Activated naive CD4-positive, alpha-beta T cell (primary cell): ENCODE measurements at places on chromosomes 7 and 10.
A peak's percentile ranks its signal among the peaks of the same experiment; 100 is the strongest.

DNA sequence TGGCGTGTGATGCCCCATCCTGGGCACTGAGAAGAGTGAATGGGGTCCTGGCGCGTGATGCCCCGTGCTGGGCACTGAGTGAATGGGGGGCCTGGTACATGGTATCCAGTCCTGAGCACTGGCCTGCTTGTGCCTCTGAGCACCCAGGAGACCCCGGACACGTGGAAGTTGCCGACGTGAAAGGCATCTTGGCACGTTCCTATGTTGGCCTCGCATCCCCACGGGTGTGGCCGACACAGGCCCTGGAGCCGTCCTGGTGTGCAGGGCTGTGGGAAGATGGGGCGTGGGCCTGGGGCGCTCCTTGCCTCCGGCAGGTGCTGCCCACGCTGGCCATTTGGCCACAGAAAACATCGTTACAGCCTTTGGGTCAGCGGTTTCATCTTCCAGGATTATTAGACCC is 35.5 kb downstream of the CFAP46 start:
- no peak for DNase-seq

- DNase-seq = no peak
Observed at GRCh38 chr7:87217983-87218653, 1.4 kb downstream of the TMEM243 start.

GRCh38 chr10:124629415-124629814 is 114.8 kb downstream of the FAM53B start:
- DNase-seq = no peak

GRCh38 chr7:77402818-77403217 is 13.3 kb downstream of the GSAP start:
- DNase-seq = no peak

- peak; percentile 26 for DNase-seq
Observed at GRCh38 chr10:31133792-31134310, 102.2 kb upstream of the ZNF438 start.

DNA sequence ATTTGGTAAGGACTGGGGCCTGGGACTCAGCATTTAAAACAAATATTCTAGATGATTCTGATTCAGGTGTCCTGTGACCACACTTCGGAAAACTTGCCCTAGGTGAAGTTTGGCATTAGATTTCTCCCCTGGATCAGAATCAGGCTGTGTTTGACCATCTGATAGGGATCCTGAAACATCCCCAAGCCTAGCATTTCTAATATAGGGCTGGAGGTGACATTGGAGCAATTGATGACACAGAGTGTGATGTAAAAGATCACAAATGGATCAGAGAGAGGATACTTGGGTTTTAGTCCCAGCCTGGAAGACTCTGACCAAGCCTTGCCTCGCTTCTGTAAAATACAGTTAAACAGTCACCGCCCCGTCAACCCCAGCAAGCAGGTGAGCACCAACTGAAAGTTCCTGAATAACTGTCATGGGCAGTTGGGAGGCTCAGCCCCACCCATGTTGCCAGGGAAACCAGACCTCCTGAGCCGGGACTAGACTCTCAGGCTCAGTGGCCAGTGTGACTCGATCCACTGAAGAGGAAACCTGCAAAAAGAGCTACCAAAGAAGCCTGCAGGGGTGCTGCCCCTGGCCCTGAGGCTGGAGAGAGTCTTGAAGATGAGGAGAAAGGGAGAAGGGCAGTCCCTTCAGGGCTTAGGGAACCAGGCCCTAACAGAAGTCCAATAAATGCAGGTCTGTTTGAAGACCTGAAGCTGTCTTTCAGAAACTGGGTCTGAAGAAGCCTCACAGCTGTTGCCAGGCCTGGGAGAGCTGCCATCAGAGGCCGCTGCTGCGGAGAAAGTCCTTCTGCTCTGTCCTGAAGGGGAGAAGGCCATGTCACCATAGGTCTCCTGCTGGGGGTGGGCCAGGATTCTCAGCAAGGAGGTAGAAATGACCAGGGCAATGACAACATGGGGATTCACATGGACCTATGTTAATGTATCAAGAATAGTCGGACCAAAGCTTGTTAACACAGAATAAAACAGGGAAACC is 126.1 kb upstream of the KCNMA1 start:
- no peak for DNase-seq

DNA sequence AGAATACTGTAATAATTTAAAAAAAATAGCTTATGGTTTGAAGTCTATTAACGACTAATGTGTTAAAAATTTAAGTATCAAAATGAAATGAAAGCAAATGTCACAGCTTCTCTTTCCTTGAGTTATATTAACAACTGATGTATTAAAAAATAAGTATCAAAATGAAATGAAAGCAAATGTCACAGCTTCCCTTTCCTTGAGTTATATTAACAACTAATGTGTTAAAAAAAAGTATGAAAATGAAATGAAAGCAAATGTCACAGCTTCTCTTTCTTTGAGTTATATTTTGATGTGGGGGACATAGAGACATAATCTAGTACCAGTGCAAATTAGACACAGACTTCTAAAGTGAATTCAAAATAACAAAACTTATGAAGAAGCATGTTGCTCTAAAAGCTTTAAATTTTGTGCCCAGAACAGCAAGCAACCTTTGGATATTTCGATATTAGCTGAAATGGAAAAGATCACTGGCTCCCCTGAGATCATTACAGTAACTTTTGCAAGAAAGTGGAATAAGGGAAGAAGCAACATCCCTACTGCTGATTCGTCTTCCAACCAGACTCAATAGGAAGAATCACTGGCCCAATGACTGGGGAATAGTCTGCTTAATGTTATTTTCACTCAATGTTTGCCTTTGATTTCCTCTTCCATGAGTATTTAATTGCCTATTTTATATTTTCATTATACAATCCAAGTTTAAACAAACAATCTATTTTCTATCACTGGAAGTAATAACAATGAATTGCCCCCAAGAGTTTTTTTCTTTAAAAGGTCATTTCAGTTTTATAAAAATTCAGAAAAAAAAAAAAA is 8.0 kb downstream of the SKAP2 start:
- DNase-seq = no peak

DNA sequence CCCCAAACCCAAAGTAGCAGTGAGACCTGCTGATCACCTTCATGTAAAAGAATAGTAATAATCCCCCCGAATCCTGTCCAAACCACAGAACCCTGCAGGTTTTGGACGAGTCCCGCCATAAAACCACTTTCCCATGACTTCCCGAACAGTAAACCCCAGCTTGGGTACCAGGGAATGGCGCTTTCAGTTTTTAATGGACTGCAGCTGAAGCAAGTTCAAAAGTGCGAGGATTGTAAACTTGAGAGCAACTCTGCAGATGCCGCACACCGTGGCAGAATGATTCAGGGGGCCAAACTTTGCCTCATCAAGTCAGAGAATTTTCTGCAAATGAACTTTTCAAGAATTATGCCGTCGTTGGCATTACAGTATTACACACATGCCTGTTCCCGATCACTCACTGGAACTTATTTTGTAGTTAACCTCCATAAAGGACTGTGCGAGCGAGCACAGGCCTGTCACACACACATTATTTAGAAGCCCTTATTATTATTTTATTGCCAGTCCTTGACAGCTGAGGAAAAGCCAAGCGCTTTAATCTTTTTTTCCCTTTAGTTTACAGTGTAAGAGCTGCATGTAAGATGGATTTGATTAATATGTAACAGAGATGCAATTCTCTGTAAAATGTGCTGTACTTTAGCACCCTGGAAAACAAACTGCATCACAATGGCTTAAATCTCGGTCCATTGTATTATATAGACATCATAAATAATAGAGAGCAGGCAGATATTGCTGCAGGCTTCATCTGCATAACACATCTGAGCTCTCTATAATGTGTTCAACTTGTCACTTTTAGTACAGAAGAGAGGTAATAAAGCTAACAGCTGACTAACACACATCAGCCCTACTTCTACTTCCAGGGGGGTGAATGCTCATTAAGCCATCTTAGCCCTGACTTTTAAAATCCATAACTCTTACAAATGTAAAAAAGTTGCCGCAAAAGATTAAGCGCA is 493.5 kb upstream of the GALNT17 start:
- no peak for DNase-seq

GRCh38 chr7:15972862-15973275 is 286.4 kb upstream of the MEOX2 start:
- no peak for DNase-seq

DNA sequence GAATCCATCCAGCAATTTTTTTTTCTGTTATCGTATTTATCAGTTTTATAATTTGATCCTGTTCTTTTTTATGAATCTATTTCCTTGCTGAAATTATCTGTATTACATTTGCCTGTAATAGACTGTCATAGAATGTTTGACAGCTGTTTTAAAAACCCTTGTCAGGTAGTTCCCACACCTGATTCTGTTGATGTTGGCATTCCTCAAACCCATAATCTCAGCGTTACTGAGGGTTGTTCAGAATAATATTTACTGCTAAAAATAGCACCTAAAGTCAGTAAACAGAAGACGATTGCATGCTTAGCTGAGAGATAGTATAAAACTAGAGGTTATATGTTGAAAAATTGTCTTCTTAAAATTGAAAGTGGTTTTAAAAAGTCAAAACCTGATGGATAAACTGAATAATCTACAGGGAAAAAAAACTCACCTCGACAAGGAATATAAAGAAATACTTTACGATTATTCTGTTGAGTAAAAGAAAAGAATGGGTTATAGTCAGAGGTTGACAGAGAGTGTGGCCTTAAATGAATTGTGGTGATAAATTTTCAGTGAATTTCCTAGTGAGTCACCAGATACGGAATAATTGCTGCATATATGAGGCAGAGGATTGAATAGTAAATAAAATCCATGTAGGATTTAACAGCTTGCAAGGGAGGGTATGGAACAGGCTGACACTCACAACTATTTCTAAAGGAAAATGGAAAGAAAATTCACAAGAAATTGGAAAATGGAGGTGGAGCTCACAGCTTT is 824.1 kb upstream of the IGFBP3 start:
- no peak for DNase-seq

DNA sequence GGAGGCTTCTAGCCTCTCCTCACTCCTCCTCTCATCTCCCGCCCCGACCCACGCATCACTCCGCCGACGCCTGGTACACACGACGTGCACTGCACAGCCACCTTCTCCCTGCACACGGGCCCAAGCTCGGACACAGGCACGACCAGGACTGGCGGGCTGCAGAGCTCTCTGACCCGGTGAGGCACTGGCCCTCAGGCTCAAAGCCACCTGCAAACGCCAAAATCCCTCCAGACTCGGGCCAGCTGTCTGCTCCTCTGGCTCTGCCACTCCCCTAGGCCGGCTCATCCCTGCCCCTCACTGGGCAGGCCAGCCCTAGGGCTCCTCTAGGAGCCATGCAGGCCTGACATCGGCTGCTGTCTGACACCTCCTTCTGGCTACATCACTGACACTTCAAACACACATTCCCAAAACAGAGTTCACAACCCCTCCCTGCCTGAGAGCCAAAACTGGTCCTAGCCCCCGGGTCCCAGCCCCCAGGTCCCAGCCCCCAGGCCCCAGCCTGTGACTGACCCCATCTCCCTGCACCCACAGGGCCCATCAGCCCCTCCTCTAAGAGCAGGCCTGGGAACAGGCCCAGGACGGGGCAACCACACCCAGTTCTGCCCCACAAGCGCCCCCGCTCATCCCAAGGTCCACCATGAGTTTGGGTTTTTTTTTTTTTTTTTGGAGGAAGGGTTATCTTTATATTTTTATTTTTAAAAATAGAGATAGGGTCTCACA is 35.1 kb downstream of the MAD1L1 start:
- DNase-seq = no peak

DNA sequence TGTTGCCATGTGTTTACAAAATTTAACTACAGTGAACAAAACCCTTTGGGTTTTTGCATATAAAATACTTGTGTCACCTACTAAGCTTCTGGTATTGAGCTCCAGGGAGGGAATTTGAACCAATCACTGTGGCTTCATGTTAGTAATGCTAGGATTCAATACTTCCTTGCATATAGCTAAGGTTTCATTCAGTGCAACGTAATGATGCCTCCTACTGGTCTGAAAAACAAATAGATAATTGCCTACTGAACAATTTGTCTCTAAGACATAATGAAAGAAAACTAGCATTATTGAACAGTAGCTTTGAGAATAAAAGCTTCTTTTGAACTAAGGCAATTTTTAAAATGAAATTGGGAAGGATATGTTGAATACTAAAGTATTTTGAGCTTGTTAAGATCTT is 244.4 kb downstream of the ZWINT start:
- no peak for DNase-seq

DNA sequence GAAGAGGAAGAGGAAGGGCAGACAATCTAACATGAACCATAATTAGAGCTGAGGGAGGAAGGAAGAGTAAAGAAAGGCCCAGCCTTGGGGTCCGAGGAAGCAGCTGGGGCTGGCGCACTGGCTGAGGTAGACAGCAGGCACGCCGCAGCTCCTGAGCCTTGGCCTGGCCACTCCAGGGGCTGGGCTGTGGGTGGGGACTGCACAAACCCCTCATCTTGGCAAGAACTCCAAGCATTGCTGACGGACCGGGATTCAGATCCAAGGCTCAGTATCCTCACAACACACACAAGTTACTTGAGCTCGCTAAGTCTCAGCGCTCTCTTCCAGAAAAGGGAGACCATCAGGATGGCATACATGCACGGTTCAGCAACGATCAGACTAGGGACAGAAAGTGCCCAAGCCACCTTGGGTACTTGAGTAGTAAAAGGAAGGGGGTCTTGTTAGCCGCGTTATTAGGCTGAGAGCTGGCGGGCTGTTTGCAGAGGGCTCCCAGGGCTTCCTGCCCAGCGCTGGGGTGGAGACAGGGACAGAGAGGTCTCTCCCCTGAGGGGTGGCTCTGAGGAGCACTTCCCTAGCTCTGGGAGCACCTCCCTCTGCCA is 4.5 kb downstream of the TNS3 start:
- no peak for DNase-seq

- DNase-seq = no peak
Observed at GRCh38 chr10:104406715-104407650, 53.4 kb downstream of the CFAP58 start.

GRCh38 chr7:422886-423225 is 96.8 kb downstream of the PDGFA start:
- no peak for DNase-seq

GRCh38 chr7:101171442-101171837 is 6.1 kb upstream of the VGF start:
- DNase-seq = no peak

DNA sequence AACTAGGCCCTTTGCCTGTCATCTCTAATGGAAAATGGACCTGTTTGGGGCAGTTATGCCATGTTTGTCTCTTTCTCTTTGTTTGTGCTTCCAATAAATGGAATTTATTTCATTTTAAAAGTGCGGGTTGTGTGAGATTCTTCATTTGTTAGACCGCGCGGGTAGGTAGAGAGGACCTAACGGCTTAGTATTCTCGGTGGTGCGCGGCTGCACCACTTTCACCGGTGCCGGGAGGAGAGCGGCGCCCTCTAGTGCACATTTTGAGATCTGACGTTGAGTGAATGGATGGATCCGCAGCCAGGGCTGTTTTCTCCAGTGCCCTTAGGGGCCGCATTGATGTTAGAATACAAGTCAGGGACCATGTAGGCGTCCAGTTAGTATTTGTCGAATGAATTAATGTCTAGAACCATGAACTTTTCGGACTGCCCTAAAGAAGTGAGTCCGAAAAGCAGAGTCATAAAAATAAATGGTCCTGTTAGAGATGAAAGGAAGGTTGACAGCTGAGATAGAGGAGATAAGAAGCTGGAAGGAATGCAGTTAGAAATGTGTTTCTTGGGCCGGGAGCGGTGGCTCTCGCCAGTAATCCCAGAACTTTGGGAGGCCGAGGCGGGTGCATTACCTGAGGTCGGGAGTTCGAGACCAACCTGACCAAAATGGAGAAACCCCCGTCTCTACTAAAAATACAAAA is 29.3 kb upstream of the GIMAP8 start:
- peak; percentile 68 for DNase-seq
